Spinal cord (tissue), 10 donors: ENCODE measurements at places on chromosomes 4 and X. TPM values are rescaled to one million over a fixed set of nuclear protein-coding genes. Genes with fewer than 3 reads are reported as not detected.

Gene UGT2A1
- polyA plus RNA-seq: not detected

- no peak for DNase-seq
Measured at GRCh38 chrX:130746709-130747342, 156.2 kb downstream of the ENOX2 start.

DNA sequence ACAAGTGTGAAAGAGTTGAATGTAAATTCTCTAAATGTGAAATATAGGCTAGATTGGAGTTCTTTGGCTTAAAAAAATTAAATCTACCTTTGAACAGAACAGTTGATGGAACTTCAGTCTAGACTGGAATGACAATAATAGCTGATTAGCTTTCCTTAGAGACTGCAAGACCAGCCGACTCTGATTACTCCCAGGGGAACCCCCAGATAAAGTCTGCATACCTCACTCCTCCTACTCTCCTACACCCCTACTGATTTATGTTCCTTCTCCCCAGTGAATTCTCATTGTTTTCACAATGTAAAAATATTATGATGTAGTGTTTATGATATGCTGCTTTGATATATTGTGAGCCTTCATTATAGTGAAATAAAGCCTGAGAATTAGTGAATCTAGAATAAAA lies 241.3 kb downstream of the CFAP299 start:
- DNase-seq: no peak

- no peak for DNase-seq
Measured at GRCh38 chr4:67635331-67635730, 65.6 kb downstream of the UBA6 start.

Gene VCX3B
- polyA plus RNA-seq: 0.38 TPM

GRCh38 chrX:39853417-39854030 lies 244.2 kb downstream of the BCOR start:
- no peak for DNase-seq

DNA sequence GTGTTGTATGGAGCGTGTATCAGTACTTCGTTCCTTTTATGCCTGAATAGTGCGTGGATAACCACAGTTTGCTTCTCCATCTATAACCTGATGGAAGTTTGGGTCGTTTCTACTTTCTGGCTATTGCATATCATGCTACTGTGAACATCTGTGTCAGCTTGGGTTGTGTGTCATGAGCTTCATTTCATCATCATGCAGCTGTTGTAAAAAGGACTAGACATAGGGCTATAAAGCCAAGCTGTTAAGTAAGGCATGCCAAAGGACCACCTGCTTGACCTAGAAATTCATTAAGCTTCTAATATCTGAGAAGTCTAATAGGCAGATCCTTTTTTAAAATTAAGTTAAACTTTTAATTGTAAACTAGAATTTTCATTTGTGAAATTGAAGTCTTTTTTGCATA lies 18.4 kb downstream of the SMS start:
- DNase-seq: no peak

DNA sequence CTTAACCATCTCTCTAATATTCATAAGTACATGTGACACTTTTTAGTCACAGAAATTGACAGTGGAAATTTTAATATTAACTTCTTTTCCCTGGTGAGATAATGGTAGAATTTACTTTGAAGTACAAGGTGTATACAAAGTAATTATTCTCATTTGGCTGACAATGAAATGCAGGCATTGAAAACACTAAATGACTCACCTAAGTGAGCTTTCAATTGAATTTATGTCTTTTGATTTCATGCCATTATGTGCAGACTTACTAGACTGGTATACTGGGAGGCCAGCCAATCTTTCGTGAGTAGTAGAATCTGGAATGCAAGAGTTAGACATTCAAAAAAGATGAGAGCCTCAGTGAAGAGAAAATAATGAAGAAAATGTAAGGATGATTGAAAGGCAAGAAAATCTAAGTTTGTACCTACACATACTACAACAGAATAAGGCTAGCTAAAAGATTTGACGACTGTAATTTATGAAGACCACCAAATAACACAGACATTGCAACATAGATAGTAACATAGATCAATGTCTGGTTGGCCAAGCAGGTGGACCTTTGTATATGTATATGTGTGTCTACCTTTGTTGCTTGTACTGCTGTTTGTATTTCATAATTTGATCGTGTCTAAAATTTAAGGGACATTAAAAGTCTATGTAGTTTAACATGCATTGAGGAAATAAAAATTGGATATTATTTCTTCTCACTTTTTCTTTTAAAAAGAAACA lies 459.7 kb downstream of the IL15 start:
- no peak for DNase-seq
